ENCODE measurements at places on chromosomes 7 and 10.

- no peak overlapping the region for H3K4me3 ChIP-seq
- no peak for DNase-seq
- no peak overlapping the region for H3K27ac ChIP-seq
- H3K36me3 ChIP-seq: no peaks in the 10 kb centered on the region
Measured at GRCh38 chr7:15556339-15557105, 5.3 kb downstream of the AGMO start.

DNA sequence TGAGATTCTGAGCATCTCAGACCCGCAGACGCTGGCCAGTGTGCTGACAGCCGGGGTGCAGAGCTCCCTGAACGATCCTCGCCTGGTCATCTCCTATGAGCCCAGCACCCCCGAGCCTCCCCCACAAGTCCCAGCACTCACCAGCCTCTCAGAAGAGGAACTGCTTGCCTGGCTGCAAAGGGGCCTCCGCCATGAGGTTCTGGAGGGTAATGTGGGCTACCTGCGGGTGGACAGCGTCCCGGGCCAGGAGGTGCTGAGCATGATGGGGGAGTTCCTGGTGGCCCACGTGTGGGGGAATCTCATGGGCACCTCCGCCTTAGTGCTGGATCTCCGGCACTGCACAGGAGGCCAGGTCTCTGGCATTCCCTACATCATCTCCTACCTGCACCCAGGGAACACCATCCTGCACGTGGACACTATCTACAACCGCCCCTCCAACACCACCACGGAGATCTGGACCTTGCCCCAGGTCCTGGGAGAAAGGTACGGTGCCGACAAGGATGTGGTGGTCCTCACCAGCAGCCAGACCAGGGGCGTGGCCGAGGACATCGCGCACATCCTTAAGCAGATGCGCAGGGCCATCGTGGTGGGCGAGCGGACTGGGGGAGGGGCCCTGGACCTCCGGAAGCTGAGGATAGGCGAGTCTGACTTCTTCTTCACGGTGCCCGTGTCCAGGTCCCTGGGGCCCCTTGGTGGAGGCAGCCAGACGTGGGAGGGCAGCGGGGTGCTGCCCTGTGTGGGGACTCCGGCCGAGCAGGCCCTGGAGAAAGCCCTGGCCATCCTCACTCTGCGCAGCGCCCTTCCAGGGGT, 703 bp downstream of the RBP3 start:
- H3K27ac ChIP-seq: no peak overlapping the region
- H3K36me3 ChIP-seq: no peaks in the 10 kb centered on the region
- H3K27me3 ChIP-seq: no peaks in the 10 kb centered on the region

DNA sequence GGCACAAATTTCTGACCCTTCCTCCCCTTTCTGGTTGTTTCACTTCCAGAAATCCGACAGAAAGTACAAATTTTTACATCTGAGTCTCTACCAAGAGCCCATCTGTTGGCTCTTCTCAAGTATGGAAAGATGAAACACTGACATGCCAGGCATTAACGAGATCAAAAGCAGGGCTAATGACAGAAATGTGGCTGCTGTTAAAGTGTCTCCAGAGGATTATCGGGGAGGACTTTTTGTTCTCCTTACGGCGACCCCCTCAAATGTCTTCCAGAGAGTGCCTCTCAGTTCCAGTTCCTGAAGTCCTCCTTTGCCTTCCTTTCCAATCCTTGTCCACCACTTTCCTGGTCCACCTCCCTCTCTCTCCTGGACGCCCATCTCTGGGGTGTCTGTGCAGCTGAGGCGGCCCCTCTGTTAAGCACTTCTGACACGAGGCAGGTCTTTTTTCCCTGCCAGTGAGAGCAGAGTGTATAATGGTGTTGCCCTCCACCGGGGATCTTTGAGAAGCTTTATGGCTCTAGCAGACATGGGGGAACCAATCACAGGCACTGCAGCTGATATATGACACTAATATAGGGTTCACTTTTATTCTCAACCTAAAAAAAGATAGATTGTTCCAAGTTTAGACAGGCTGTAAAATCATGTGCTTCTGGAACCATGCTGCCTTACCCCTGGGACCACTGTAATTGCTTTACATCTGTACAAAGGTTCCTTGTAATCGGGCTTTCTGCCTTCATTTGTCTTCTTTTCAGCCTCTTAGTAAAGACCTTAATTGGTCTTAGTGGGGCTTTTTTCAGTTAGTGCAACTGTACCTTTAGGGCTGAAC, 757.1 kb downstream of the AUTS2 start:
- no peak overlapping the region for H3K4me3 ChIP-seq
- no peak for DNase-seq
- H3K36me3 ChIP-seq: no peaks in the 10 kb centered on the region

DNA sequence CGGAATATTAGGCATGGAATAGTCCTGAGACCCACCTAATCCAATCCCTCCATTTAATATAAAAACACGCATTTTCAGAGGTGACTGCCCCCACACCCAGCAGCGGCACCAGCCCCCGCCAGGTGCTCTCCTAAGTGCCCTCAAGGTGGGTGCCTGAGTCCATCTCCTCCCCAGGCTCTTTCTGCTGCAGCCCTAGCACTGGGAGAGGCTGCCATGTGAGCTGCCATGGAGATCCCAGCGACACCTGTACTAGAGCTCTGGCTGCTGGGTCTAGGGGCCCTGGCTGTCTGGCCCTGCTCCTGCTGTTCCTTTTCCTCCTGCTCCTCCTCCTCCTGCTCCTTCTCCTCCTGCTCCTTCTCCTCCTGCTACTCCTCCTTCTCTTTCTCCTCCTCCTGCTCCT, 191.1 kb upstream of the BMPER start:
- H3K27me3 ChIP-seq: no peaks in the 10 kb centered on the region
- DNase-seq: no peak
- H3K4me3 ChIP-seq: no peak overlapping the region

GRCh38 chr10:124106241-124106879, 13.0 kb upstream of the CHST15 start:
- H3K36me3 ChIP-seq: no peaks in the 10 kb centered on the region
- H3K27ac ChIP-seq: peak overlapping the region; percentile 66
- peak; percentile 89 for DNase-seq
- H3K4me3 ChIP-seq: no peak overlapping the region
- H3K27me3 ChIP-seq: no peaks in the 10 kb centered on the region

DNA sequence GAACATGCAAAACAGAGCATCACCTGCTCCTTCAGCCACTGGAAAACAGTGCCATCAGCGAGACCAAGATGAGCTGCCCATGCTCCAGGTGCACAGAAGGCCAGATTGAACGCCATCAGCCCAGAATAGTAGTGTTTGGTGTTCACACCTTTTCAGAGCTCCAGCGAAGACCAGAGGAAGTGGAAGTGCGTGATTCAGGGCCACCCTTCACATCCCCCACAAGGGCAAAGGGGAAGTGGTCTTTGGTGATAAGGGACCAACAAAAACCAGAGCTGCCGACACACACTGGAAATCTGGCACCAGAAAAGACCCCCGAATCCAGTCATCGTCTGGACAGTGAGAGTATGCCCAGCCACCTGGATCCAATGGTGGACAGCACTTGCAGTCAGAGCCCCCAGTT, 29.5 kb upstream of the TMEM72 start:
- DNase-seq: no peak
- no peak overlapping the region for H3K27ac ChIP-seq
- H3K36me3 ChIP-seq: no peaks in the 10 kb centered on the region
- H3K4me1 ChIP-seq: no peaks in the 10 kb centered on the region
- no peaks in the 10 kb centered on the region for H3K27me3 ChIP-seq

DNA sequence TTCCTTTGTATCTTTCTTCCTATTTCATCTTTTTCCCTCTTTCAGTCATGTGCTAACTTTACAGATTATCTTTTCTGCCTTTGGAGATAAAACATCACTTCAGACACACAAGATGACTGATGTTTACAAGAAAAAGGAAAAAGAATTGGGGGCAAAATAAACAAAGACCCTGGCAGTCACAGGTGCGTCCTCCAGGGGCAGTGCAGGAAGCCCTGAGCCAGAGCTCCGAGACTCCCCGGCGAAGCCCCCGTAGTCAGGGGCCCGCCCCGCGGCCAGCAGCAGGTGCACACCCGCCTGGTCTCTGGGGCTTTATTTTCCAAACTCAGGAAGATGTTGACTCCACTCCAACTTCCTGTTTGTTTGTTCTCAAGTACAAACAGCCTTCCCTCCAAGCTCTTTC, 10.2 kb downstream of the STK32C start:
- no peaks in the 10 kb centered on the region for H3K36me3 ChIP-seq
- H3K4me3 ChIP-seq: no peak overlapping the region
- DNase-seq: peak; percentile 0
- no peaks in the 10 kb centered on the region for H3K27me3 ChIP-seq
- peaks cover 6% of the 10 kb centered on the region for H3K4me1 ChIP-seq

DNA sequence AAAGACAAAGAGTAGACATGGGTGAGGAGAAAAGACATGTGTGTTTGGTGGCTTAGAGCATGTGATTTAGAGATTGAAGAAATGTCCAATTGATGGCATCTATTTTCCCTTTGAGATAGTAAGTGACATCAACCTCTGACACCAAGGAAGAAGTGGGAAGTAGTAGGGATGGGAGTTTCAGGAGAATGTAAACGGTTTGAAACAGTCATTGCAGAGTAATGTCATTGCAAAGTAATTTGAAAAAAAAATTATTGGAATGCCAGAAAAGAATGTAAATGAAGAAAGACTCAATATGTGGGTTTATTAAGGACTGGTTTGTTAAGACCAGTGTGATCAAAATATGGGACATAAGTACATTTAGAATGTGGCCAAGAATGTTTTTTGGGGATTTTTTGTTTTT, 26.6 kb downstream of the GNG11 start:
- no peak for DNase-seq
- H3K27ac ChIP-seq: no peak overlapping the region
- H3K27me3 ChIP-seq: no peaks in the 10 kb centered on the region

- no peak overlapping the region for H3K27ac ChIP-seq
- no peaks in the 10 kb centered on the region for H3K36me3 ChIP-seq
- no peak for DNase-seq
- H3K4me1 ChIP-seq: no peaks in the 10 kb centered on the region
Measured at GRCh38 chr7:139901901-139902300, 72.8 kb downstream of the TBXAS1 start.

GRCh38 chr10:129398711-129399141, 68.3 kb upstream of the MGMT start:
- H3K4me3 ChIP-seq: no peak overlapping the region
- no peak for DNase-seq
- H3K4me1 ChIP-seq: no peaks in the 10 kb centered on the region
- no peaks in the 10 kb centered on the region for H3K36me3 ChIP-seq
- no peaks in the 10 kb centered on the region for H3K27me3 ChIP-seq

DNA sequence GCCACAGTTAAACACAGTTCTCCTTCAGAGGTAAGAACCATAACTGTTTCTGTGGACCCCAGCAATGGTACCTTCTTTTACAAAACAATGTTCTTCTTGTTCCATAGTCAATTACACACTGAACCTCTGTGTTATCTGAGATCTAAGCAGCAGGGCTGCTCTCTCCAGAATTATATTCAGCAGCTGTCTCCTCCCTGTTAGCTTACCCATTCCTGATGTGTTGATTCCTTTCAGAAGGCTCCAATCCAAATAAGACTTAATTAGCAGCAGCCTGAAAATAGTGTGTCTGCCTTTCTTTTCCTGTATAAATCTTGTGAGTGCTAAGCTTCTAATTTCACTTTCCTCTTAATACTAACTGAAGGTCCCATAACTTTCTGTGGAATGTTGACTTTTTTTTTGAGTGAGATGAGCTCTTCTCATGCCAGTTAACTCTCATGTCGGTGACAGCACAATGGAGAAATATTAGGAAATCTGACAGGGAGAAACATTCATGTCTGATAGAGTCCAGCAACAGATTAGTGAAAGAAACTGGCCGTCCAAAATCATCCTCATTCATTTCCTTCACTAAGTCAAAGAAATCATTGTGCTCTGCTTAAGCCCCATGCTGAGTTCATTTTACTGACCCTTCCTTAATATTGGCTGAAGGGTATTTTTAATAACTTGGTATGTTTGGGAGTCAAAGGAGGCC, 226.5 kb downstream of the PRKG1 start:
- no peaks in the 10 kb centered on the region for H3K36me3 ChIP-seq
- no peak overlapping the region for H3K4me3 ChIP-seq
- H3K27ac ChIP-seq: peak overlapping the region; percentile 83
- DNase-seq: no peak

GRCh38 chr7:47945261-47946015, 2.8 kb downstream of the PKD1L1 start:
- no peak overlapping the region for H3K4me3 ChIP-seq
- no peaks in the 10 kb centered on the region for H3K4me1 ChIP-seq
- peak overlapping the region; percentile 23 for H3K27ac ChIP-seq
- peak; percentile 72 for DNase-seq
- H3K27me3 ChIP-seq: no peaks in the 10 kb centered on the region

DNA sequence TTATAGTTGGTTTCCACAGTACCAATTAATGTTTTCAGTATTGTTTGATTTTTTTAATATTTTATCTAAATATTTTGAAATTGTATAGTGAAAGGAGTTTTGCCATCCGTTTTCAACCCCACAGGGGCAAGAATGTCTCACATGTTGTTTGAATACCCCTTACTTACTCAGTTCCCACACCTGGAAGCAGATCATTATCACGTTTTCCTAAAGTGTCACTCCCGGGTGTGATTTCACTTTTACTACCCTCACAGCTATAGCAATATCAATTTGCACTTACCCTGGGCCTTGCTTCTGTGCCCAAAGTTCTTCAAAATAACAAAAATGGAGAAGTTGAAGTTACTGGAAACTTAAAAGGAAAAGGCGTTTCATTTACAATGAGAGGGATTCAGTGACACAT, 228.1 kb downstream of the CSTF2T start:
- H3K27ac ChIP-seq: no peak overlapping the region
- no peak for DNase-seq
- H3K4me1 ChIP-seq: no peaks in the 10 kb centered on the region
- H3K27me3 ChIP-seq: no peaks in the 10 kb centered on the region
- no peaks in the 10 kb centered on the region for H3K36me3 ChIP-seq

DNA sequence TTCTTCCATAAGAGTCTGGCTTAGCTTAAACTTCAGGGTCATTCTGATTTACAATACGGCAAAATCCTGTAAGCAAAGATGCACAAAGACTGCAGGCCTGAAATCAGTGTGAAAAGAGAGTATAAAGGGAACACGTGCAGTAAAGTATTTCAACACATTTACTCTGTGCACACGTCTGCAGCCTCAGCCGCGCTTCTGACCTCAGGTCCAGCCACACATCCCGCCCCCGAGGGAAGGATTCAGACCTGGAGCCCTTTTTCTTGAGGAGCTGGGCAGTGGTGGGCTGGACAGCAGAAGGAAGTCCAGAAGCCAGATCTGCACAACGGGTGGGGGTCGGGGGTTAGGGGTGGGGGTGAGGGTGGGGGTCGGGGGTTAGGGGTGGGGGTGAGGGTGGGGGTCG, 58.9 kb upstream of the FAM20C start:
- H3K27ac ChIP-seq: no peak overlapping the region
- no peak overlapping the region for H3K4me3 ChIP-seq
- H3K27me3 ChIP-seq: no peaks in the 10 kb centered on the region
- no peaks in the 10 kb centered on the region for H3K4me1 ChIP-seq
- no peak for DNase-seq

- H3K4me1 ChIP-seq: no peaks in the 10 kb centered on the region
- H3K36me3 ChIP-seq: no peaks in the 10 kb centered on the region
- no peak overlapping the region for H3K27ac ChIP-seq
- H3K4me3 ChIP-seq: no peak overlapping the region
- DNase-seq: no peak
Measured at GRCh38 chr10:130764651-130765050, 546.9 kb downstream of the TCERG1L start.
